ENCODE measurements at places on chromosomes 2 and 18.

DNA sequence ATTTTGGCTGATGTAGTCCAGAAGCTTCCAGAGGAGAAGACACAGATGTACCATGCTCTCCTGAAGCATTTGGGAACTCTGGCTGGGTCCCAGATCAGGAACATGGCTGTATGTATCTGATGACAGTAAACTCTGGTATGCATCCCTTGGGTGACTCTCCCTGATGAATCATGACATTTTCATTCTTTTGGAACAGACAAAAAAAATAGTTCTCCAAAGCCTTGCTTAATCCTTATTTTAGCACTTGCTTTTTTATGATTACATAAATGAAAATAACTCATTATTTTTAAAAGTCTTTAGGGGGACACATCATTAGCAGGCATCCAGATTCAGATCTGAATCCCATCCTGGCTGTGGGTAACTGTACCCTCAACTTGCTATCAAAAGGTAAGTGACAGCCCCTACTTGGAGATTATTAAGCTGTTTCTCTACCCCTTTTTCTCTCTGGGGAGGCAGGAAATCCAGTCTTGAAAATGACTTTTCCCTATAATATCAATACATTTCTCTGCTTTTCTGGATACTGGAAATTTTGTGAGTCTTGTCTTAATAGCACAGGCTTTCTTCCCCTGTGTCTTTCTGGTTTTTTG lies 23.3 kb downstream of the AOX1 start:
- no peak for DNase-seq

DNA sequence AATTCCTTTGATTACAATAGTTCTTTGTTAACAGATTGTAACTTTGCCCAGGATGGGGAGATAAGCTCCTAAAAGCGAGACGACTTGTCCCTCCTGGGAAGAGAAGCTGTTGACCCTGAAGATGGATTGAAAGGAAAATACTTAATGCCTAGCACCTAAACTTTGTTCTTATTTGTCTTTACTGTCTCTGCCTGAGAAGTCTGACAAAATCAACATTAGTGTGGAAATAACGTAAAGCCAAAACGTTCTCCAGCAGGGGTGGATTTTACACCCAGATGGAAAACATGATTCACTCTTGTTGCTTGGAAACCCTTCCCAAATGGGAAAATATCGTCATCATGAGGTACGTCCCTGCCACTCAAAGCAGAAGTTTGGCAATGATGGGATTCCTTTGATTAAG lies 450.1 kb downstream of the SLC4A3 start:
- no peak for DNase-seq

DNA sequence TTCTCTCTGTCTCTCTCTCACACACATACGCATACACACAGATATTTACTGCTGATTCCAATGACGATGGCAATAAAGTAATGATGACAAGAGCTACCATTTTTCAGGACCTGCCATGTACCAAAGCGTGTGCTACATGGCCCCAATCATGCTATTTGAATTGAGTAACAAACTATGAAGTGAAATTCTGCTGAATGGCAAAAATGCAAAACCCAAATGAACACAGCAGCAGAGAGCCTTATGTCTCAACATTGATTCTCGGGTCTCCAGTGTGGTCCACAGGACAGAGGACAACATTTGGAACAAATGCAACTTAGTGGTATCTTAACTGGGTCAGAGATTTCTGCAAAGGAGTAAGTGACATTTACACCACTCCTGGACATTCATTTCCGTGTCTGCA lies 117.4 kb downstream of the PIEZO2 start:
- DNase-seq = no peak

GRCh38 chr18:78722386-78722785 lies 257.2 kb upstream of the SALL3 start:
- no peak for DNase-seq

GRCh38 chr2:53856272-53856671 lies 3.5 kb downstream of the GPR75 start:
- DNase-seq = no peak

GRCh38 chr18:4241090-4241617 lies 214.0 kb downstream of the DLGAP1 start:
- DNase-seq = no peak

DNA sequence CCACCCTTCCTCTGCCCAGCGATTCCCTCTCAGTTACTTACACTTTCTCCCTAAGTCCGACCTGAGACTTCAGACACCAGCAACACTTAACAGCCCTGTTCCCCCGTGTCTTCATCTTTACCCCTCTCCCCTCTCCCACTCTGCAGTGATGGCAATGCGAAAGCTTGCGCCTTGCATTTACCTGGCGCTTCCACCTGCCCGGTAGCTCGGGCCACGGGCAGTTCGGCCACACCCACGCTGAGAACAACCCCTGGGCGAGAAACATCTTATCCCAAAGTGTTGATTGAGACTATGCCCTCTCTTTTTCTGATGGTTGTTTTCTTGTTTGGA lies 558 bp downstream of the DNAJC10 start:
- DNase-seq = no peak

GRCh38 chr2:230008708-230009066 lies 60.0 kb downstream of the SLC16A14 start:
- DNase-seq = no peak

- DNase-seq = no peak
Measured at GRCh38 chr18:79664525-79665125, 15.0 kb upstream of the CTDP1 start.

GRCh38 chr2:120451334-120451733 lies 105.4 kb downstream of the INHBB start:
- DNase-seq = no peak

DNA sequence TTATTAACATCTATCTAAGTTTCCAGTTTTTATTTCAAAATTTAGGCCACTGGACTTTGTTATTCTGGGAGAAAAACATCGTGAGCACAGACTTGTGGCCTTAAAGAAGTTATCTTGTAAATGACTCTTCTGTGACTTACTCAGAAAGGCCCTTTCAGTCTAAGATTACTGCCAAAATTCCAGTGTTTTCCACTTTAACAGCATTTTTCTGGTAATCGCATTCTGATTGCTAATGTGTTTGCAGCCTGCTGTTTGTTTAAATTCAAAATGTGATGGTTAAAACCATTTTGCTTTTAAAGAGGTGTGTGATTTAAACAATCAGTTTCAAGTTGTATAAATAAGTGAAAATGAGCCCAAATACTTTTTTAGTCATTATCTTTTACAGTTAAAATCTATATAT lies 136.7 kb upstream of the DAPL1 start:
- DNase-seq = no peak

DNA sequence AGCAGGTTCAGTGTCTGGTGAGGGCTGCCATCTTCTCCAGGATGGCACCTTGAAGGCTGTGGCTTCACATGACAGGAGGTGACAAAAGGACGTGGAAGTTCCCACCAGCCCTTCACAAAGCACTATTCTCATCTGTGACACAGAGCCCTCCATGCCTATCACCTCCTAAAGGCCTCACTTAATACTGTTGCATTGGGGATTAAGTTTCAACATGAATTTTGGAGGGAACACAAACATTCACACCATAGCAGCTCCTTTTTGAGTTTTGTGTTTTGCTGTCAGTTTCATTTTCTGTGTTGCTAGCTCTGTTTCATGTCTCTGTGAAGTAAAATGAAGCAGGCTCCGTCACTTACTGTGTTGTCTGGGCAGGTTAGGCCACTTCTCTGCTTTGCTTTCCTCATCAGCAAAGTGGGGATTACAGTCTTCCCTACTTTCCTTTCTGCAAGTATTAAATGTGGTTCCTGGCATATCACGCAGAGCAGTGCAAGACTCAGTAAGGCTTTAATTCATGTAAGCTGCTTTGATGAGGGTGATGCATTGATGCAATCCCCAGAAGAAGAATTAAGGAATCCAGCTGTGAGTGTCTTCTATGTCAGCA lies 31.6 kb downstream of the LIMS1 start:
- DNase-seq = no peak

GRCh38 chr2:121129692-121130091 lies 155.3 kb downstream of the TFCP2L1 start:
- DNase-seq = no peak

- DNase-seq = no peak
Measured at GRCh38 chr2:133200684-133201421, 367.4 kb downstream of the NCKAP5 start.

GRCh38 chr2:188963741-188964140 lies 10.4 kb upstream of the COL3A1 start:
- no peak for DNase-seq

- no peak for DNase-seq
Measured at GRCh38 chr2:71455741-71456569, 2.6 kb downstream of the DYSF start.

DNA sequence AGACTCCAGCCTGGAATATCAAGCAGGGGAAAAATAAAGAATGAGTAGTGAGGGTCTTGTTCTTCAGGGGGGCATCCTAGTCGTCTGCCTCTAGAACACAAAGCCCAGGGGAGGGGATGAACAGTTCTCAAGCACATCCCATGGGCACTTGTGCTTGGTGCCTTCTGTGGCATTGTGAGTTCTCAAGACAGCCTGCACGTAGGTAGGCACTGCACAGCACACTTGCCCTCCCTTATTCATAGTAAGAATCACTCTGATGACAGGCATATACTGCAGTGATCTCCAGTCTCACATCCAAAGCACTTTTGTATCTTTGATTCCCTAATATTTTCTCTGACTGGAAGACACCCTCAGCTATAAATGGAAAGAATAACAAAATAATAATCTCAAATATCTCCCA lies 104.7 kb upstream of the CNGA3 start:
- DNase-seq = no peak

GRCh38 chr18:10291568-10291981 lies 162.9 kb upstream of the APCDD1 start:
- DNase-seq = no peak

DNA sequence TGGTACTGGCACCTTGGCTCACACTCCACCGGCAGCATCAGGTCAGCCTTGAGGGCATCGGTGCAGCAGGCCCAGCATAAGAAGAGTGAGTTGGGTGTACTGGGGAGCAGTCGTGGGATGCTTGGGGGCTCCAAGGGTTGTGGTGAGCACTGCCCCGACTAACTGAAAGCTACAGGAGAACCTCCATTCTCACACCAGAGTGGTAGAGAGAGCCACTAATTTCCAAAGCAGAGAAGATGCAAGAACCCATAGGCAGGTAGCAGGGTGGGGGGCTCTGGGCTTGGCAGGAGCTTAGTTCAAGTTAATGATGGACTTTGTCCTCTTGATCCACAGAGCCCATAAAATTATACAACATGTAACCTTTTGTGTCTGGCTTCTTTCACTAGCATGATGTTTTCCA lies 148.0 kb upstream of the SMAD2 start:
- no peak for DNase-seq

DNA sequence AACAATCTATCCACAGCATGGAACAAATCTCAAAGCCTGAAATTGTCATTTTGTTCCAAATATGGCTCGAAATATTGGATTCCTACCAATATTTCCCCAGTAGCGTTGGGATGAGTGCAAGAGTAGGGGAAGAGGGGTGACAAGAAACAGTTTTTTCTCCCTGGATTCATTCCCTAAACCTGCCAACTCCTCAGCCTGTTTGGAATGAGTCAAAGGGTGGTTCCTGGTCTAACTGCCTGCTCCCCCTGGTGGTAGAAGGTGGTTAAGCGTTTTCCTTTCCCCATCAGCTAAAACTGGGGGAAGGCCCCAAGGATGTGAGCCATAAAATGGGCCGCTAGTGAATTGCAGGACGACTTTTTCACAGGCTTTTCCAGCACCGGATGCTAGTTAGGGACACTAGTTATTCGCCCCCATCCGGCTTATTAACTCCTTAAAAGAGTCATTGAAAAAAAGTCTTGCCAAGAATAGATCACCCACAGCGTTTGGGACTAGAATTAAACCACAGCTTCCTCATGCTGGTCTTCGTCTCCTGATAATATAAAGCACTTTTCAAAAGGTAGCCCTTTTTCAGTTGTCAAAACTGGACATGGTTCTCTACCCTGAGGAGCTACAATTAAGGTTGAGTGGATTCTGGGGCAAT lies 72.5 kb downstream of the DHRS9 start:
- DNase-seq = peak; percentile 28

DNA sequence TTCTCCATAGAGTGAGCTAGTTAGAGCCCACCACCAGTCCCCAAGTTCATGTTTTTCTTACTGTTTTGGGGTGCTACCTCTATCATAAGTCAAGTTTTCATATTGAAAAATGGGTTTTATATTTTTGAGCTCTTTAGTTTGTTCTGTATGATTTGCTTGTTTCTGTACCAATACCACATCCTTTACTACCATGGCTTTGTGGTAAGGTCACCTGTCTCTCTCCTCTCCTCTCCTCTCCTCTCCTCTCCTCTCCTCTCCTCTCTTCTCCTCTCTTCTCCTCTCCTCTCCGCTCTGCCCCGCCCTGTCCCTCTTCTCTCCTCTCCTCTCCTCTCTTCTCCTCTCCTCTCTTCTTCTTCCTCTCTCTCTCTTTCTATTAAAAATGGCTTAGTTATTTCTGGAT lies 22.1 kb upstream of the LBH start:
- DNase-seq = no peak

- DNase-seq = no peak
Measured at GRCh38 chr2:8923183-8923582, 80.3 kb downstream of the MBOAT2 start.

All from NCI-H774 (cell line).